ENCODE measurements at places on chromosomes 16 and 17.

DNA sequence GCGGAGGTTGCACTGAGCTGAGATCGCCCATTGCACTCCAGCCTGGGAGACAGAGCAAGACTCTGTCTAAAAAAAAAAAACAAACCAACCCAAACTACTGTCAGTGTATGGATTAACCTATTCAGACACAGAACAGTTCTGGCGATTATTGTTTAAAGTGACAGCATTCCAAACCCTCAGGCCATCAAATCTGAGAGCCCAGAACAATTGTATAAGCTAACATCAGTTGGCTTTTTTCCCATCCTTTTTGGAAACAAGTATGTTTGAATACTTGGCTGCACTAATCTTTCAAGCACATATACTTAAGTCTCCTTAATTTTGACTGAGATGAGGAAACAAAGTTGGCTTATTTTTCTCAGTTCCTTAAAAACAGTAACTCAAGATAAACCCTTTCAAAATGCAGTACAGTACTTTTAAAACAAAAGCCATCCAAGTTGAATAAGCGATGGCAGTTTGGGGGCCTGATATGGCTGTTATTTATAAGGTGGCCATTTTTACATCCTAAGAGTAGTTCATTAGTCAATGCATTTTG, 1.4 kb downstream of the ZSWIM7 start:
- DNase-seq: no peak

GRCh38 chr16:79648826-79649225, 48.3 kb upstream of the MAF start:
- no peak for DNase-seq

DNA sequence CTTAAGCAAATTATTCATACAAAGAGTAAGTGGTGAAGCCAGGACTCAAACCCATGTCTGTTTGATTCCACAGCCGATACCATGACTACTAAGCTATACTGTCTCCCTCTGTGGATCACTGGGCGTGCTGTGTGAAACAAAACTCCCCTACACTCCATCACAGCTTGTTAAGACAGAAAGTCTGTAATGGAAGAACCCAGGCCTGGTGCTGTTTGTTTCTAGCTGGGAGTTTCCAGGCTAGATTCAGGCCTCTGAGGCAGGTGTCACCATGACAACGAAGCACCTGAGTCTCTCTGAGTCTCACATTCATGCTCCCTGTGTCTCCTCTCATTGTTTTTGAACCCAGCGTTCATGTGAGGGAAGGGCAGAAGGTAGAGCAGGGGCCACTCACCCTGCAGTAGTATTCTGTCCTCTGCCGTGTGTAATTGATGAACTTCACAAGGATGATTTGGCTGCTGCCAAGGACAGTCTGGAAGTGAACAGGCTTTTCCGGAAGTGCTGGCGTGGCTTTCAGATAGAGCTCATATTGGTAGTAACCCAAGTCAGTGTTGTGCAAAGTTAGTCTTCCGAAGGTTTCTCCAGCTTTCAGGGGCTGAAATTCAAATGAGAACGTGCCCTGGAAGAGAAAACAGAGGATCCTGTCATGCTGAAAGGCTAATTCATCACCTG, 8.6 kb upstream of the VAC14 start:
- no peak for DNase-seq

- DNase-seq: no peak
These were observed 16.9 kb downstream of the NXN start for GRCh38 chr17:962670-963069.

DNA sequence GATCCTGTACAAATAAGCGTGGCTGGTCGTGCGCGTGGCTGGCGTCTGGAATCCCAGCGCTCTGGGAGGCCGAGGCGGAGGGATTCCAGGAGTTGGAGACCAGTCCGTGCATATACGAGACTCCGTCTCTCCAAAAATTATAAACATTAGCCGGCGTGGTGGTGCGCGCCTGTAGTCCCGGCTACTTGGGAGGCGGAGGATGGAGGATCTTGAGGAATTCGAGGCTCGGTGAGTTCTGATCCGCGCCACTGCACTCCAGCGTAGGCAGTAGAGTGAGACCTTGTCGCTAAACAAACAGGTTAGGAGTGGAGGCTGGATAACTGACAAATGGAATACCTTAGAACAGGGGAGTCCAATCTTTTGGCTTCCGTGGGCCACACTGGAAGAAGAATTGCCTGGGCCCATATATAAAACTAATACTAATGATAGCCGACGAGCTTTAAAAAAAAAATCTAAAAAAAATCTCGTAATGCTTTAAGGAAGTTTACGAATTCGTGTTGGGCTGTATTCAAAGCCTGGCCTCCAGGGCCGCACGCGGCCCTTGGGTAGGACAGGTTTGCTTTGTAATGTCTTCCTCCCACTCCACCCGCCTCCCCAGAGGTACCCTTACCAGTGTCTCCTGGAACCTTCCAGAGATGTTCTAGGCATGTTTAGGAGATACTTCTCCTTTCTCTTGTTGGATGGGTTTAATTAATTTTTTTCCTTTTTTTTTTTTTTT, 909 bp upstream of the RSL1D1 start:
- no peak for DNase-seq

GRCh38 chr17:82495844-82496528, 23.5 kb upstream of the FOXK2 start:
- no peak for DNase-seq

DNA sequence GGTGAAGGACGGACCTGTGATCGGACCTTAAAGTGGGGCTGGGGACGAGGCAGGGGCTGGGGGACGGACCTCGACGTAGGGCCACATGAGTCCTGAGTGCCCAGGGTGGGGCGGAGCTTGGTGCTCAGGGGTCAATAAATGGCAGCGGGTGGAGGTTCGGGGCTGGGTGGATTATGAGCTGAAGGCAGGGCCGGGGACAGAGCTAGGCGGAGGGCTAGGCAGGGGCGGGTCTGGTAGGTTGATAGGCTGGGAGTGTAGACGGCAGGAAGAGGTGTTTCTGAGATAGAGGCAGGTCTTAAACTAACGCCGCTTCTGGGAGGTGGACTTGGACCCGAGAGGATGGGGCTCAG, 733 bp downstream of the CHRNB1 start:
- no peak for DNase-seq

DNA sequence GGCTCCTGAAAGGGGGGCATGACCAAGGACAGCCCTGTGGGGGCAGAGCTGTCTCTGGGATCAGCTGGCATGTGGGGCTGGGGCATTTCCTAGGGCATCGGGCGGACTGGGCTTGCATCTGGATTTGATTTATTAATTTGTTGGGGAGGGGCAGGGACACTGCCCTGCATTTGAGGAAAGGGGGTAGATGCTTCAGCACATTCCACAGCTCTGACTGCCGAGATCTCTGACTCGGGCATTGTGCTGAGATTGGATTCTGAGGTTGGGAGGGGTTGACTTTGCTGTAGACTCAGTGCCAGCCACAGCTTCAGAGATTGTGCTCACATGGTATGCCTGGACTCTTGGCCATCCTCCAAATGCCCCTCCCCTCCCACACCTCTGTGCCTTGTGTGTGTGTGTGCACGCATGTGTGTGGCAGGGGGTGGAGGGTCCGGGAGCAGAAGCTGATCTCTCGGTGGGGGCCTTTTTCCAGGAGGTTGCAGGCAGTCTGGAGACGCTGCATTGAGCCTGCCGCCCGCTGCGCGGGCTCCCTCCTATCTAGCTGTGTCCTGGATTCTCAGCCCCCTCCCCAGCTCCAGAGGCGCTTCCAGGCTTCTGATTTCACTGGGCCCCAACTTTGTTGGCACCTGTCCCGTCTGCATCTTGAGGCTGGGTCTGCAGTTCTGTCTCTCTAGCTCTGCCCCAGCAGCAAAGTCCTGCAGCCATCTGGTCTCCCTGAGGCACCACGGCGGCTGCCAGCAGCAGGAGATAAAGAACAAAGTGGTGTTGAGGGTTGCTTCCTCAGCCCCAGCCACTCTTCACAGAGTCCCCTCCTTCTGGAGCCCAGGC, 14.9 kb downstream of the IGFBP4 start:
- no peak for DNase-seq

Data from C1 segment of cervical spinal cord (tissue), 14 donors.